ENCODE measurements at places on chromosomes 3 and 15.

DNA sequence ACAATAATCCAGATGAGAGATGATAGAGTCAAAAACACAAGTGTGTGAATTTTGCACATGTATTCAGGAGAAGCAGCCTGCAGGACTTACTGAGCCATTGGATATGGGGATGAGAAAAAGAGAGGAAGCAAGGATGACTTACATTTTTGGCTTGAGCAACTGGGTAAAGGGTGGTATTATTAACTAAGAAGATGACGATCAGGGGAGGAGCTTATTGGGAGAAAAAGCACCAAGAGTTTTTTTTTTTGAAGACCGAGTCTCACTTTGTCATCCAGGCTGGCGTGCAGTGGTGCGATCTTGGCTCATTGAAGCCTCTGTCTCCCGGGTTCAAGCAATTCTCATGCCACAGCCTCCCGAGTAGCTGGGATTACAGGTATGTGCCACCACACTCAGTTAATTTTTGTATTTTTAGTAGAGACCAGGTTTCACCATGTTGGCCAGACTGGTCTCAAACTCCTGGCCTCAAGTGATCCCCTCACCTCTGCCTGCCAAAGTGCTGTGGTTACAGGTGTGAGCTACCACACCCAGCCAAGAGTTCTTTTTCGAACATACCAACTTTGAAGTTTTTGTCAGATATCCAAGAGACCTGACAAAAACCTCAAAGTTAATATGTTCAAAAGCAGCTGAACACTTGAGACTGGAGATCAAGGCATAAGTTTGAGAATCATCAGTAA, 14.8 kb upstream of the SH3BP5 start:
- DNase-seq = no peak

- DNase-seq = no peak
Observed at GRCh38 chr3:113914646-113915045, 33.2 kb upstream of the ZDHHC23 start.

GRCh38 chr3:55492976-55493375, 5.9 kb upstream of the WNT5A start:
- DNase-seq = no peak

- DNase-seq = no peak
Observed at GRCh38 chr3:113291572-113291971, 80.2 kb downstream of the BOC start.

GRCh38 chr15:40481341-40482074, 10.7 kb downstream of the CHST14 start:
- DNase-seq = no peak

DNA sequence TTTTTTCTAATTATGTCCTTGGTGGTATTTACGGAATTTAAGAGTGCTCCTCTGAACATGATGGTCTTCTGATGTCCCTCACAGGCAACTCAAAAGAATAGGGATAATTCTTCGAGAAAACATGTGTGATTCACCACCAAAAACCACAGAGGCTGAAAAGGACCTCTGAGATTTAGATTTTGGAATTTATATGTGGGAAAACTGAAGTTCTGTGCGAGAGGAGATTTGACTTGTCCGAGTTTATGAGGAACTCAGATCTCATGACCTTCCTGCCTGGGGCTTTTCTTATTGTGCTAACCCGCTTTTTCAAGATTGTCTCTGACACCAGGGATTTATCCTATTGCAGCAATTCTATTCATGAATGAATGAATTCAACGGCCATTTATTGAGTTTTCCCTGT, 142.4 kb downstream of the FAM43A start:
- no peak for DNase-seq

- no peak for DNase-seq
Observed at GRCh38 chr3:14357463-14357862, 44.9 kb upstream of the SLC6A6 start.

DNA sequence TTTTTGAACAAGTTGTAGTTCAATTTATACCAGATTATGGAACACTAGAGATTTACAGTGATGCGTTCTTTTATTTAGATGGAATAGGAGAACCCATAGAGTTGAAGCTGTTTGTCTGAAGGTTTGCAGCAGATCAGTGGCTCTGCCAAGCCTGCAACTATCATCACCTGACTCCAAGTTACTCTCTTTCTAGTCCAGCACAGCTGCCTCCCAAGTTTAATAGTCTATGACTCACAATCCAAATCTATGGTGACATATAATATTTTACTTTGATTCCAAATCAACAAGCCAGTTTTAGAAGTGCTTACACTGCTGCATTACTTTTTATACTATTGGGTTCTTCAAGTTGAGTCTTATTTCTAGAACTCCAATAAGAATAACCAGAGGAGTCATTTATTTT, 400.4 kb downstream of the LPP start:
- DNase-seq = no peak

GRCh38 chr3:127867986-127868385, 45.7 kb upstream of the MGLL start:
- no peak for DNase-seq

- no peak for DNase-seq
Observed at GRCh38 chr3:109184726-109185125, 48.2 kb downstream of the C3orf85 start.

DNA sequence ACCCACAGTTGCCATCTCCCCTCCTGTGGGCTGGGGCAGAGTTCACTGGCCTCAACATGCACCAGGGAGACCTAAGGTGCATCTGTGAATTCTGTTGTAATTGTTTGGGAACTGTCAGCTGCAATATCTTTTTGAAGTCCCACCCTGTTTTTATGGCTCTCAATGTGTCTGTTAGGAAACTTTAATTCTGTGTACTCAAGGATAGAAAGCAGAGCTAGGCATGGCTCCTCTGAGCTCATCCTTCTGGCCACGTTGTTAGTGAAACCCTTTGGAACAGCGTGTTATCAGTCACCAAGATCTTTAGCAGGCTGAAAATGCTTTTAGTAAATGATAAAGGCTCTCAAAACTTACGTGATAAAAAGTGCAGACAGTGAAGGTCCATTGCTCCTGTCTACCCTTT, 33.6 kb upstream of the MTMR10 start:
- no peak for DNase-seq

DNA sequence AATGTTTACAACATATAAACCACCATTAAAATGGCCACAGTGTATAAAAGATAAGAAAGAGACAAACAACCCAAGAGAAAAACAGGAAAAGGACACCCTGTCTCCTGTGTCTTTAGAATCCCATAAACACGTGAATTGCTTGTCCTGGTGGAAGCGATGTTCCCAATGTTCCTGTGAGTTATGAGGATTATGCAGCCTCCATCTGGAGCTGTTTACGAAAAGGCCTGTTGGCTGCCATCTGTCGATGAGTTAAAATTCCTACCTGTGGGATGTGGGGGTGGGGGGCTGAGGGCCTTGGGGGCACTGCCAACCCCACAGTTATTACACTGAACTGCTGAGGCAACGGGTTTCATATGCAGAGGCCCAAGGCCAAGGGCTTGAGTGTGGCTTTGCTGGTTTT, 13.6 kb downstream of the NISCH start:
- no peak for DNase-seq

- no peak for DNase-seq
Observed at GRCh38 chr3:13191016-13191415, 117.8 kb upstream of the IQSEC1 start.

- DNase-seq = no peak
Observed at GRCh38 chr3:168036619-168037018, 59.1 kb downstream of the GOLIM4 start.

- DNase-seq = no peak
Observed at GRCh38 chr3:47223755-47224154, 58.8 kb downstream of the KIF9 start.

DNA sequence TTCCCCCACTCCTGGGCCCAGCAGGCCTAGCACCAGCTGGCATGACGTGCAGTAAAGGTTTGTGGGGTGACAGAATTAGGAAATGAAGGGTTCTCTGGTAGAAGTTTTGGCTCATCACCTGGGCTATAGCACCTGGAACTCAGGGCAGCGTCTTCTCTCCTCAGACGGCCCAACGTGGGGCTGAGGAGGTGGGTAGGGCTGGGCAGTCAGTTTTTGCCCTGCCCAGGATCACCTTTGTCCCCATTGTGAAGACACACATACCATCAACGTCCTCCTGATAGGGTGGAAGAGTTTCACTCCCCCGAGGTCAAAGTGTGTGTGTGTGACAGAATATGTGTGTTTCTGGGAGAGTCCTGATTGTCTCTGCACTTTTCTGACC, 12.1 kb downstream of the KBTBD13 start:
- no peak for DNase-seq

- no peak for DNase-seq
Observed at GRCh38 chr15:38849046-38849445, 284.4 kb upstream of the RASGRP1 start.

GRCh38 chr3:177144922-177145321, 52.4 kb downstream of the TBL1XR1 start:
- no peak for DNase-seq

DNA sequence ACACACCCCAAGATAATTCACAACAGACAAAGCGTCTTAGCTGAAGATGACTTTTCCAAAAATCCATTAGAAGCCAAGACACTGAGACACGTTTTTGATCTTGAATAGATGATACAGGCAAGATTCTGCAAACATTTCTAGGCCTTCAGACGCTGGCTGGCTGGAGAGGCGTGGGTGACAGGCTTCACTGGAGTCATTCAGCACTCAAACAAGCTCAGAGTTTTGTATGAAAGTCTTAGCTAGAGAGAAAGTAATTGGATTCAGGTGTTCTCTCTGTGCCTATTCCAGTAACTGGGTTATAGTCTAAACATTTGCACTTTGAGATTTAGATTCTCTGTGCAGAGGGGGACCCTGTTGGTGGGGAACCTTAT, 147.7 kb upstream of the BHLHE40 start:
- DNase-seq = no peak

GRCh38 chr3:132134611-132135010, 99.8 kb upstream of the CPNE4 start:
- no peak for DNase-seq

GRCh38 chr3:132006605-132007204, 28.1 kb downstream of the CPNE4 start:
- no peak for DNase-seq

DNA sequence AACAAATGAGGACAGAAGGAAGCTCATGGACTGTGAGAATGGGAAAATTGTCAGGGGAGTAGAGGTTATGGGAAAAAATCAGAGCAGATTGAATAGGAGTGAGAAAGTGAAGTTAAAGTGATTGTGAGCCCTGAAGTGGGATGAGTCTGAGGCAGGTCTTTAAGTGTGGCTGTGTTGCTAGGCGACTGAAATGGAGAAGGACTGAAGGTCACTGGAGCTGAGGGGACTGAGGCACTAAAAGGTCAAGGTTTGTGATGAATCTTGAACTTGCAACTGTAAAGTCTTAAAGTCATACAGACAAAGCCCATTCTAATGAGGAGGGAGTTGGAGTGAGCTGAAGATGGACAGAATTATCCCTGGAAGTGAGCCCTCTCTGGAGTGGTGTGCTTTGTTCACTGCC, 518.9 kb downstream of the TUSC7 start:
- DNase-seq = no peak

DNA sequence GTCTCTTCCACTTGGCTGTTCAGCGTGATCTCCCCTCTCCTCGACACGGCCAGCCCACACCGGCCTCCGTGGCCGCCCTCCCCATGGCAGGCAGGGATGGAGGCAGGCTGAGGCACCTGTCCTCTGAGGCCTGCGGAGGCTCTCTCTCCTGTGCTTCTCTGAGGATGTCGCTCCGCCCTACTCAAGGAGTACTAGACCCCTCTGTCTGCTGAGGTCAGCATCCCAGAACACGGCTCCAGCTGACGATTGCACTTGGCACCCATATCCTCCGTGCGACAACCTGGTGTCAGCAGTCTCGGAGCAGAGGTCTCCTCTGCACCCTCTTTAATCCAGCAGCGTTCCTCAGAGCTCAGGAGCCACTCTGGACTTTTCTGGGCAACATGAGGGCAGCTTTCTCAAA, 322.6 kb downstream of the OCA2 start:
- no peak for DNase-seq

DNA sequence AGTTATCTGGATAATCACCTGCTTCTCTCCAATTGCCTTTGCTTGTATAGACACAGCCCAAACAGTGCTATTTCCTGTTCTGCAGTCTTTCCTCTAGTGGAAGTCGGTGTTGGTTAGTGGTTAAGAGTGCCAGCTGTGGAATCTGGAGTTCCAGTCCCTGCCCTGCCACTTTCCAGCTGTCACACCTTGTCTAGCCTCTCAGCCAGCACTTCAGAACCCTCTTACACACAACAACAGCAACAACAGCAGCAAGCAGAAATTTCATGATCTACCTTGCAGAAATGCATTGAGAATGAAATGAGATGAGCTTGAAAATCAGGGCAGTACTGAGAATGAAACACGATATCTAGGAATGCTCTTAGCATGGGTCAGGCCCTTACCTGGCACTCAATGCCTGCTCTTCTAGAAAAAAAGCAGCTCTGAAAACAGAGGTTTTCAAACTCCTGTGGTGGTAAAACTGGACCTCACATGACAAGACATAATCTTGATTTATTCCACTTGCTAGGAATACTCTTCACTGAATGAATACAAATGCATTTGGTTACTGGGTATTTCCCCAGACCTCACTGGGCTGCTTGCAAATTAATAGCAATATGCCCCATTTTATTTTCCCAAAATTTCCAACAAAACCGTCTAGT, 3.3 kb upstream of the WNT5A start:
- no peak for DNase-seq

- DNase-seq = no peak
Observed at GRCh38 chr15:99252326-99252725, 1.0 kb downstream of the LRRC28 start.

GRCh38 chr15:60219866-60220265, 177.9 kb downstream of the ANXA2 start:
- DNase-seq = no peak

DNA sequence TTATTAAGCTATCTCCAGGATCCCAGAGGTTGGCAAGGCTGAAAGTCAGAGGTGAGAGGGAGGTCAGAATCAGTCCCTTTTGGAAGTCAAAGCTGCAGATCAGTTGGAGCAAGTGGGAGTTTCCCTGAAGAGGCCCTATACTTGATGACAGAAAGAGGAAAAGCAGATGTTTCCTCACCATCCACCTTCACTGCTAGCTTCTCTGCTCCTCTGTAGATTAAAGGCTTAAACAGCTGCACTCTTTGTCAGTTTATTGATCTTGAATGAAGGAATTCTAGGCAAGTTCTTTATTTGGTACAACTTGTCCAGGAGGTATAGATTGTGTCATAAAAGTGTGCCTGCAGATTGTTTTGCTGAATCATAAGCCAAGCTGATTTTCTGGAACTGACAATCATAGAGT, 408.2 kb upstream of the TGFBR2 start:
- no peak for DNase-seq

GRCh38 chr15:69323893-69324430, 25.2 kb downstream of the PAQR5 start:
- no peak for DNase-seq

GRCh38 chr3:88142094-88142624, 7.6 kb upstream of the C3orf38 start:
- DNase-seq = no peak

- no peak for DNase-seq
Observed at GRCh38 chr15:98953968-98954367, 53.6 kb downstream of the PGPEP1L start.

DNA sequence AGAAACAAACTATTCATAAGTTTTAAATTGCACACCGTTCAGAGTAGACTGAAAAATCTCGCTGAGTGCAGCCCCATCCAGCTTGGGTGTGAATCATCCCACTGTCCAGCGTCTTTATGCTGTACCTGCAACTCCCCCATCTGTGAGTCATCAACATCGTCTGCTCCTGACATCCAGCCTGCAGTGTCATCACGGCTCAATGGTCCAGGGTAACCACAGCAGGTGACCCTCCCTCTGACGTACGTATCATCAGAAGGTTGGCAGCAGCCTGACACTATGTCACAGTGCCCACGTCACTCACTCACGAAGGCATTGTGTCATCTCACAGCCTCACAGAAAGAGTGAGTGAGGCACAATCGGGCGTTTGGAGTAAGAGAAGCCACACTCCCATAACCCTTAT, 65.2 kb downstream of the TPRA1 start:
- DNase-seq = no peak

Data from substantia nigra (tissue), 51 donors.